ENCODE measurements at places on chromosomes 3 and 15.

- no peak for DNase-seq
These were observed 16.6 kb downstream of the CRYBG3 start for GRCh38 chr3:97838393-97838792.

GRCh38 chr15:85504749-85505676 lies 124.6 kb downstream of the AKAP13 start:
- peak; percentile 11 for DNase-seq

DNA sequence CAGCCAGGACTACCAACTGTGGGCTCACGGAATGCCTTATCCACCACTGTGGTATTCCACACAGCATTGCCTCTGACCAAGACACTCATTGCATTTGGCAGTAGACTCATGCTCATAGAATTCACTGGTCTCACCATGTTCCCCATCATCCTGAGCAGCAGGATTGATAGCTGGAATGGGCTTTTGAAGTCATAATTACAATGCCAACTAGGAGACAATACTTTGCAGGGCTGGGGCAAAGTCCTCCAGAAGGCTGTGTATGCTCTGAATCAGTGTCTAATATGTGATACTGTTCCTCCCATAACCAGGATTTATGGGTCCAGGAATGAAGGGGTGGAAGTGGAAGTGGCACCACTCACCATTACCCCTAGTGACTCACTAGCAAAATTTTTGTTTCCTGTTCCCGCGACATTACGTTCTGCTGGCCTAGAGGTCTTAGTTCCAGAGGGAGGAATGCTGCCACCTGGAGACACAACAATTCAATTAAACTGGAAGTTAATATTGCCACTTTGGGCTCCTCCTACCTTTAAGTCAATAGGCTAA lies 58.6 kb upstream of the CCDC80 start:
- no peak for DNase-seq

DNA sequence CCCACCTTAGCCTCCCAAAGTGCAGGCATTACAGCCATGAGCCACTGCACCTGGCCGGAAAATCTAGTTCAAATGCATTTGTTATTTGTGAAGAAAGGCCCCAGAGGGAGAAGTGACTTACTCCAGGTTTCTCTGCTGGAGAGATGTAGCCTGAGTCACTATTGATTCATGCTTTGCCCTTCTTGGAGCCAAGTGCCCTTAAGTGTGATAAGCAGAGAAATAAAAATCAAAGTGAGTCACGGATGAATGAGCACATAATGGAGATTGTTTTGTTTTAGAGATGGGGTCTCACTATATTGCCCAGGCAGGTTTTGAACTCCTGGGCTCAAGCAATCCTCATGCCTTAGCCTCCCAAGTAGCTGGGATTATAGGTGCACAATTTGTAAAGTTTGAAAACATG lies 33.1 kb downstream of the CDC25A start:
- no peak for DNase-seq

GRCh38 chr3:152413240-152413639 lies 144.5 kb downstream of the MBNL1 start:
- DNase-seq: no peak

DNA sequence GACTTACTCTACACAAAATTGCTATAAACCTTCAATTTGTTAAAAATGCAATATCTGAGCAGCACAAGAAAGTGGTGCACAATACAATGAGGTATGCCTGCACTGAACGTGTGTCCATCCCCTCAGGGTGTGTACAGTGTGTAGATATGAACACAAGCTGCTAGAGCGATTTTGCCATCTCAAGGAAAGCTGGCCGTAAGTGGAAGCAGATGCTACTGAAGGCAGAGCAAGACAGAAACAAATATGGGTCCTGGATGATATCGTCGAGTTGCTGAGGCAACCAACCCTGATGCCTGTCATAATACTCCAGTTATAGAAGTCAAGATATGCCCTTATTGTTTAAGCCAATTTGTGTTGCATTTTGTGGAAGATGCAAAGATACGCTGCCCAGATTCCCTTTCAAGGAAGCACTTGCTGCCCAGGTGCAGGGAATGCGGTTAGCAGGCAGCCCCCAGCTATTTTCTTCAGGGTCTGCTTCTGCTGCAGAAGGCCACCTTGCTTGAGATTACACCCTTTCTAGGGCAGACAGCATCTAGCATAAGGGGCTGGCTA lies 25.8 kb upstream of the EHHADH start:
- no peak for DNase-seq

DNA sequence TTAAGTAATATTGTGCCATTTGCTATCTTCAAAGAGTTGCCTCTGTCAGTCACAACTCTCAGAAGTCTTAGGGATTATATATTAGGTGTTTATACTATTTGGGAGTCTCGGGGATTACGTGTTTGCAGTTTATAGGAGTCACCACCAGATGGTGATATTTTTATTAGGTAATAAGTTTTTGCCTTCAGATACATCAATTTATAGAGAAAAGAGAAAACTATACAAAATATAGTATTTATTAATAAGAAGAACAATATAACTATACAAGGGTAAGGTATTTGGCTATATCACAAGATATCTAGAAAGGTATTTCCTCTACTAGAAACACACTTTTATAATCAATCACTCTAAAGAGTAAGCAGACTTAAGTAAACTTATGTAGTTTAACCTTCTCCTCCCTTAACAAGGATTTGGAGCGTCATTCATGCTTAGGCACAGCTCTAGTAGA lies 10.7 kb upstream of the DHX36 start:
- no peak for DNase-seq

GRCh38 chr3:177538750-177539730 lies 341.8 kb upstream of the TBL1XR1 start:
- DNase-seq: no peak

- no peak for DNase-seq
These were observed at the start of gene ZNF385D for GRCh38 chr3:21750831-21751391. TSS of gene ZNF385D (minus strand) at chr3:21751210. CDS start at chr3:21750916, 294 bp downstream.

- DNase-seq: no peak
These were observed 283.1 kb upstream of the UBE2E2 start for GRCh38 chr3:22920006-22920405.

- peak; percentile 5 for DNase-seq
These were observed 51.7 kb downstream of the CHSY1 start for GRCh38 chr15:101200181-101200580.

GRCh38 chr15:60413231-60413824 lies 15.5 kb upstream of the ANXA2 start:
- DNase-seq: no peak

DNA sequence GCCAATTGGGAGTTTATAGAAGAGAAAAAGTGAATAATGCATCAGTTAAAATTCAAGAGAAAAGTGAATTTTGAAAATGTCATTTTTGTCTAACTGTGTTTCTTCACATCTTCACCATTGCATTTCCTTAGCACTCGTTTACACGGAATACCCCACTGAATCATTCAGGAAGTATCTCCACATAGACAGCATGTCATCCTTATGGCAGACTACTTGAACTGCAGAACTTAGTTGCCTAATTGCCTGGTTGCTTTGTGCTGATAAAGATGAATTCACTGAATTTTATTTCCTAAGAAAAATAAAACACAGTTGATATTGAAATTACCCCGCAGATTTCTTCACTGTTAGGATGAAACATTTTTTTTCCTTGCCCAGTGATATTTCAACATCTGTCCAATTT lies 627.1 kb downstream of the ROBO1 start:
- DNase-seq: no peak

DNA sequence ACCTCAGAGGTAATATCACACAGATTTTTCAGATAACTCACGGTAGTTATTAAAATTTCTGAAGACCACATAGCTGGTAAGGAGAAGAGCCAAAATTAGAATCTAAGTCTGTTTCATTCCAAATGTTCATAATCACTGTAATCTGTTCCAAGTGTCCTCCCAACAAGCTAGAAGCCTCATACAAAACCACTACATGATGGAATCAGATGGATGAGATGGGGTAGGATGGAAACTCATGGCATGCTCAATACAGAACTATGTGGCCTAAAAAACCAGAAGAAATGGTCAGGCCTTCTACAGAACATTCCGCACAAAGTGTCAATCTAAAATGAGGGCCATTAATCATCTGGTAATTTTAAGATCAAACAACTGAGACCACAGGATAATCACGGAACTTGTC lies 91.8 kb downstream of the THBS1 start:
- no peak for DNase-seq

DNA sequence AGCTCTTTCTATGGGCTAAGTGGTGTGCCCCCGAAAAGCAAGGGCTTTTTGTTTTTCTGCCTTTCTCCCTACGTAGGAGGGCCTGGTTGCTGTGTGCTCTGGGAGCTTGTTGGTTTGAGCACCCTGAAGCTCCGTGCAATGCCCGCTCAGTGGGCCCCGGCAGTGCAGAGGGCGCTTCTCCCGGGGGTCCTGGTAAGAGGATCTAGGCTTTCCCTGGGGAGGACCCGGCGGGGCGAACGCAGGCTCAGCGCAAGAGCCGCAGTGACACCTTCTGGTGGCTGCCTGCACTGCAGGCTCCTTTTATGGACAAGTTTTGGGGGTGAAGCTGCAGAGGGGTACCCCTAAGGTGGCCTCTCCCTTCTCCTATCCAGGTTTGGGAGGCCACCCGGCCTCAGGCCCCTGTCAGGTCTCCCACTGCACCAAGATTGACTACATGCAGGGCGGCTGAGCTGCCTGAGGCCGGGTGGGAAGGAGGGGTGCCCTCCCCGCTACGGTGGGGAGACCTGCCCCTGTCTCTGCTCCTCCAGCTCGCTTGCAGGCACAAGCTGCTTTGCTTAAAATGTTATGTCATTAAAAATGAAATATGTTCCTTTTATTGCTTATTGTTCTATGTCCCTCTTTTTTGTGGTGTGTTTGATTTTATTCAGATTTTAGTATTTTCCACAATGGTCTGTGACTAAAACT lies 387.9 kb downstream of the GABRG3 start:
- DNase-seq: peak; percentile 3

- no peak for DNase-seq
These were observed 9.7 kb upstream of the P4HTM start for GRCh38 chr3:48980295-48980694.

DNA sequence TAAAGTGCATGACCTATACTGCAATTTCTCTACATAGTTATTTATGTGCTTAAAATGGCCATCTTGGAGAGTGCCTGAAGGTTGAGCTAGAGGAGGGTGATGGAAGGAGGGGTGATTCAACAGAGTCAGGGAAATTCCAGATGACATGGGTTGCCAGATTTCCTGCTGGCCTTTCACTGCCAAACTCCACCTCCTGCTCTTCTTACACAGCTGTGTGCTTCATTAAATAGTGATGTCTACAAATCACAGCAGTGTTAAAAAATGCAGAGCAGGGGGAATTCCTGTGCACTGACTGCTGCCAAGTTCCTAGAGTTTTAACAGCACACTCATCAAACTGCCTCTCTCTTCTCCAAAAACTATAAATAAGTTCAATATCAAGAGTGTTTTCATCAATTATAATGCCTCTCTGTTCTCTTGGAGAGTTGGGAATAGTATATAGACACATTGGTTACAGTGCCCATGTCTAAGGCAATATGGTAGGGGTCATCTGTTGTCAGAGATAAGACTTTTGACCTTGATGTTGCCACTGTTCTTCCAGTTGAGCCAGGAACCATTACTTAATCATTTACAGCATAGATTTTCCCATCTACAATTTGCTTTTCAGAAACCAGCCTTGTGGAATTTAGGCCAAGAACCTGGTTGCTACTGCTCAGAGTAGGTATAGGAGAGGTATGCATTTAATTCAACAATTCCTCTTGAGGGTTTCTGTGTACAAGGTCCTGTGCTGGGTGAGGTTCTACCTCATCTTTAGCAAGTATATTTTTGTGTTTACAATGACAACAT lies 79.6 kb downstream of the TP63 start:
- peak; percentile 8 for DNase-seq

GRCh38 chr15:98809273-98809672 lies 160.9 kb downstream of the IGF1R start:
- no peak for DNase-seq

GRCh38 chr3:55373423-55373822 lies 113.7 kb downstream of the WNT5A start:
- DNase-seq: no peak

- DNase-seq: no peak
These were observed 39.5 kb downstream of the SRPRB start for GRCh38 chr3:133845127-133845526.

- DNase-seq: peak; percentile 30
These were observed 54.4 kb downstream of the PGPEP1L start for GRCh38 chr15:98953000-98953787.

DNA sequence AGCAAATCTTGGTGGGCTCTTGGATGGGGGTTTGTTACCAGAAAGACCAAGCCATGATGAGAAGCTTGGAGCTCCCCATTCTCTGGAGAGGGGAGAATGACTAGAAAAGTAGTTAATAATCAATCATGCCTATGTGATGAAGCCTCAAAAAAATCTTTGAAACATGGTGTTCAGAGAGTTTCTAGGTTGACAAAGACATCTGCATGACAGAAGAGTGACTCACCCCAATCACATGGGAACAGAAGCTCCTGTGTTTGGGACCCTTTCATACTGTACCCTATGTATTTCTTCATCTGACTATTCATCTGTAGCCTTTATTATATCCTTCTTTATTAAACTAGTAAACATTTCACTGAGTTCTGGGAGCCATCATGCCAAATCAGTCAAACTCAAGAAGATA lies 87.4 kb downstream of the BCHE start:
- DNase-seq: no peak

- no peak for DNase-seq
These were observed 10.3 kb upstream of the COPG1 start for GRCh38 chr3:129238945-129239705.

GRCh38 chr3:49855662-49856061 lies 702 bp downstream of the TRAIP start:
- DNase-seq: no peak

GRCh38 chr3:28328188-28329151 lies 20.1 kb upstream of the ZCWPW2 start:
- DNase-seq: no peak

DNA sequence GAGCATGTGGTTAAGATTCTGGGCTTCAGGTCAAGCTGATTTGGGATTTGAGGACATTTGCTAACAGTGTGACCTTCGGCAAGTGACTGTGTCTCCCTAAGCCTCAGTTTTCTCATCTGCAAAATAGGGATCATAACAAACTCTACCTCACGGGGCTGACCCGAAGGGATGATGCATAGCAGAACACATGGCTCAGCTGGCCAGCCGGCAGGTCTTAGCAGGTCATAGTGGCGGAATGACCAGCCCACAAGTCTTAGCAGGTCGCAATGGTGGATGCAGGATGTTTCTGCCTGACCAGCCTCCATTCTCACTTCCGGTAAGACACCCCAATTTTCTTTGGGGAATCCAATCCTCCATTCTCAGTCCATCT lies 63.3 kb downstream of the IQSEC1 start:
- DNase-seq: no peak

DNA sequence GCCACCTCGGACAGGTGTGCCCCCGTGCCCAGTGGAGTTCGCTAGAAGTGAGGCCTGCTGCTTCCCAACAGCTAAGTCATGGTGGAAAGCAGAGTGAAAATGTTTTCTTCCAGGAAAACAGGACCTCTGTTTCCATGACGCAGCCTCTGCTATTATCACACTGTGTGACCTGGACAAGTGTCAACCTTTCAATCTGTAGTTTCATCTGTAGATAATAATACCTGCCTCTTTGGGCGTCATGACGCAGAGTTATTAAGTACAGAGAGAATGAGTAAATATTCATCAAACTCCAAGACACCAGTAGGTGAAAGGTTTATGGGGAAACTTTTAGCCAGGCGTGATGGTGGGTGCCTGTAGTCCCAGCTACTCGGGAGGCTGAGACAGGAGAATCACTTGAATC lies 62.3 kb downstream of the TMEM44 start:
- no peak for DNase-seq

- no peak for DNase-seq
These were observed 14.7 kb downstream of the SLC6A1 start for GRCh38 chr3:11006986-11007933.

GRCh38 chr3:21599890-21600289 lies 151.1 kb downstream of the ZNF385D start:
- no peak for DNase-seq

Measured in T-helper 2 cell (primary cell).